ENCODE measurements at places on chromosomes 4 and X. TPM values are rescaled to one million over a fixed set of nuclear protein-coding genes. Genes with fewer than 3 reads are reported as not detected.

DNA sequence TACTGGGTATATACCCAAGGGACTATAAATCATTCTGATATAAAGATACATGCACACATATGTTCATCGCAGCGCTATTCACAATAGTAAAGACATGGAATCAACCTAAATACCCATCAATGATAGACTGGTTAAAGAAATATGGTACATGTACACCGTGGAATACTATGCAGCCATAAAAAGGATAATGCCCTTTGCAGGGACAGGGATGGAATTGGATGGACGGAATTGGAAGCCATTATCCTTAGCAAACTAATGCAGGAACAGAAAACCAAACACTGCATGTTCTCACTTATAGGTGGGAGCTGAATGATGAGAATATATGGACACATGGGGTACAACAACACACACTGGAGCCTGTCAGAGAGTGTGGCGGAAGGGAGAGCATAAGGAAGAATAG, 55.9 kb downstream of the DCK start:
- DNase-seq = no peak

The CCDC158 gene
- 0.80 TPM for polyA plus RNA-seq

DNA sequence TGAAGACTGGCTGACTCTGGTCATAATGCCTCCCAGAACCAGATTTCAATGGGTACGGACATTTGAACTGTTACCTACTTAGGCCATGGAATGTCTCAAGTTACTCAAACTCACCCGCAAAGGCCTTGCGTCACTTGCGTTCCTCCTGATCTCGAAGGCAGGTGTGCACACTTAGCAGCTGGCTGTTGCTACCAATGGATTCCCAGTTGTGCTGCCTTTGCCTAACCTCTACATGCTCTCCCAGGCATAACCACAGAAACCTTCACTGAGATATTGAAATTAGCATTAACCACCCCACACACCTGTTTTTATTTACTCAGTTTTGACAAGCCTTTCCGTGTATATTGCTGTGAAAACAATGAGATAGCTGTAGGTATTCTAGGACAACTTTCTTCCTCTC, 2.8 kb downstream of the ERVMER34-1 start:
- DNase-seq = no peak

DNA sequence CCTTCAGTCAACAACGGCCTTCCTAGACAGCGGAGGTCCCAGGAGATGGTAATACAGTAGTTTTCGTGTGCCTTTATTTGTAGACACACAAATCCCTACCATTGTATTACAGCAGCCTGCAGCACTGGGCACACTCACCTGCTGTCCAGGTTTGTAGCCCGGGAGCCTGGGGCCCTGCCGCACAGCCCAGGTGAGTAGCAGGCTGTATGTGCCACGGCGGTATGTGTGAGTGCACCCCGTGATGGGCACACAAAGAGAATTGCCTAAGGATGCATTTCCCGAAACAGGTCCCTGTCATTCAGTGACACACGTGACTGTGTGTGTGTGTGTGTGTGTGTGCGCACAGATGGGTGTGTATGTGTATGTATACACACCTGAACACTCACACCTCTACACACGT, 8.1 kb upstream of the SLC25A6 start:
- no peak for DNase-seq

DNA sequence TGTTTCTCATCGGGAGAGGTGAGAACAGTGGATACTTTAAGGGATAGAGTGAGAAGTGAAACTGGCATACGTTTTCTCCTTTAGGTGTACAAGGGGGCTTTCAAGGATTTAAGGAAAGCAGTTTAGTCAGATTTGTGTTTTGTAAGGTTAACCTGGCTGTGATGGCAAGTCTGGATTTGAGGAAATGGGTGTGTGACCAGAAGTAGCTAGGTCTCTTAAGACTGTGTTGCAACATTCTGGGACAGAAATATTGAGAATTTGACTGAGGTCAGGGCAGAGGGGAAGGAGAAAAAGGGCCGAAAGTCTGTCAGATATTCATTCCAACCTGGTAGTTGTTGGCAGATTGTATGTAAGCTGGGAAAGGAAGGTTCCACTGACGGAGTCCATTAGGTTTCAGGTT, 10.4 kb upstream of the GABRE start:
- no peak for DNase-seq

- peak; percentile 24 for DNase-seq
These were observed 44.3 kb downstream of the IL21 start for GRCh38 chr4:122576261-122577188.

The ZCCHC18 gene
- polyA plus RNA-seq = 1.5 TPM

The TRMT2B gene
- polyA plus RNA-seq = 8.3 TPM

DNA sequence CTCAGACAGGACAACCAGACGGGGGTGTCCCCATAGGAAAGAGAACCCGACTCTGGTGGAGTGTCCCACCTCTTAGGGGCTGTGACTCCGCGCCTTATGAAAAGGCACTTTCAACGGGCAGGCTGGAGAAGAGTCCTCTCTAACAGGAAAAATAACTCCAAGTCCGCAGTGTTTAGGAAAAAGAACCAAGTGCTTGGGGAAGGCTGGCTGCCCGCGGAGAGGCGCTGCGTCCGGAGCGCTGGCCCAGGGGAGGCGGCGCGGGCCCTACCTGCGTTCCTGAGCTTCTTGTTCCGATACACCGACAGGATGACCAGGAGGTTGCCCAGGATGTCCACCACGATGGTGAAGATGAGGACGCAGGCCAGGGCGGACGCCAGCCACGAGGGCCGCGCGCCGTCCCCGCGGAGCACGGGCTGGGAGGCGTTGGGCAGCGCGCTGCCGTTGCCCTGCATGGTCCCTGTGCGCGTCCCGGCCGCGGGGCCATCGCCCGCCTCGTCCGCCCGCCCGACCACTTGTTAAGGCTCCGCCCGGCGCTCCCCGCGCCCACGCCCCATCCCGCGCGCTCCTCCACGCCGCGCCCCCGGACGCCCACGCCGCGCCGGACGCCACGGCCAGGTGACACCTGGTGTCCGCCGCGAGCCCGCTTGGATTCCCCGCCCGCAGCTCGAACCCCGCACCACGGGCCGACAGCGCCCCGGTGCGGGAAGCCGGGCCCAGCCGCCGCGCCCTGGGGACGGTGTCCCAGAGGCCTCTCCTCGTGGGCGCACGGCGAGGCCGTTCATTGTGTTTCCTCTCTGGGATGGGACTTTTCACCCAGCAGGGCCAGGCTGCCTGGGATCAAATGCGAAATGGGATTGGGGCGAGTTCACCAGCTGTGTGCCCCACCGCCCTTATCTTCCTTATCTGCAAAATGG, at the start of gene MTNR1A:
TSS of gene MTNR1A (minus strand) at position 654 of the 914 bp plus-strand sequence. CDS start at position 452, 202 bp downstream.
- peak; percentile 4 for DNase-seq

The NELFA gene
- 28.3 TPM for polyA plus RNA-seq

The CFI gene
- polyA plus RNA-seq = 7.3 TPM

DNA sequence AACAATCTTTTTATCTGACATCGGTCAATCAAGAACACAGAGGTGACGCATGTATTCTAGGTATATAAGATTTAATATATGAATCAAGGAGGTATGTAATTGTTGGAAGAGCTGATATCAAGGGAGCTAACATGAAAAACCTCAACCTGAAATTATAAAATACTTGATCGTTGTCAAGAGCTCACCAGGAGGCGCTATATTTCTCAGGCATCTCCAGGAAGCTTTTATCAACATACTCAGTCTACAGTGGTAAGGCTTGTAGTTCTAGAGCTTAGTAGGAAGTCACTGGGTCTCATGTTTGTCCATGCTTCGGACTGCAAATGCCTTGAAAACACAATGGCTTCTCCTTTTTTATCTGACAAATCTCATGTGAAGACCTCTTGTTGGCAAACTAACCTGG, 156.1 kb downstream of the GRXCR1 start:
- no peak for DNase-seq

The SFRP2 gene
- 42.4 TPM for polyA plus RNA-seq

DNA sequence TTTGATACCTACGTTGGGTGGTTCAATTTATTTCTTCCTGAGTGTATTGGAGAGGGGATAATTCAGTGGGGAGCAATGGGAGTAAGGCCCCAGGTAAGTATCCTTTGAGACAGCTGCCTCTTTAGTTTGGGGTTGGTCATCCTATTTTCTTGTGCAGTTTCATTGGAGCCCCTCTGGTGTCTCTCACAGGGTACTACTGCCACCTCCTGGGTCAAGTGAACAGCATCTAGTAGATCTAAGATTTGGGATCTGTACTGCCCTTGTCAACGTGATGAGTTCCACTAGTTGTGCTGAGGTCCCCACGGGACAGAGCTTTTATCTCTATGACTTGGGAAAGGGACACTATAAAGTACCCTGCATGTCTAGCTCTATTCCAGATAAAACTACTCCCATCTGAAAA, 80.6 kb downstream of the PBDC1 start:
- DNase-seq = peak; percentile 26

DNA sequence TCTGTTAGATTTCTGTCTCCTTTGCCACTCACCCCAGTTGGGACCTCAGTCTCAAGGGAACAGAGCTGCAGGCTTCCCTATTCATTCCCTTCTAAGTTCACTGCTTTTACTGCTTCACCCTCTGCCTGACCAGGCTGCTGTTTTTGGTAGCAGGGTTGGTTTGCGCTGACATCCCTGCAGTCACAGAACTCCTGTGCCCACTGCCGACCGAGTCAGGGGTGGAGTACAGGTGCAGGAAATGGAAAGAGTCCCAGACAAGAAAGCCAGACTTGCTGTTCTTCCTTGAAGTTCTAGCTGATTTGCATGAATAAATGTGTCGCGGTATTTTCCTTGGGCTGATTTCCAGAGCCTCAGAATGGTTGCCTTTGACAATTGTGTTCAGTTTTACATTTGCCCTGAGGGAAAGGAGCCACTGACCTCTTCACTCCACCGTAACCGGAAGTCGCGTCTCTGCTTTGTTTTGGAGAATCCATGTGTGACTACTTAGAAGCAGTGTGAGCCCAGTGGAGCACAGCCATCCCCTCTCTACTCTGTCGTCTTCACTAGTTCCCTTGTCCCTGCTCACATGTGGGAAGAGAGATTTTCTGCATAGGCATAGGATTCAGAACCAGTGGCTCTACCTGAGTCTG, 84.8 kb downstream of the TNIP2 start:
- no peak for DNase-seq

- no peak for DNase-seq
These were observed 16.5 kb upstream of the BMPR1B start for GRCh38 chr4:94741304-94741703.

GRCh38 chr4:128060121-128060698, 902 bp upstream of the LARP1B start:
- peak; percentile 6 for DNase-seq

DNA sequence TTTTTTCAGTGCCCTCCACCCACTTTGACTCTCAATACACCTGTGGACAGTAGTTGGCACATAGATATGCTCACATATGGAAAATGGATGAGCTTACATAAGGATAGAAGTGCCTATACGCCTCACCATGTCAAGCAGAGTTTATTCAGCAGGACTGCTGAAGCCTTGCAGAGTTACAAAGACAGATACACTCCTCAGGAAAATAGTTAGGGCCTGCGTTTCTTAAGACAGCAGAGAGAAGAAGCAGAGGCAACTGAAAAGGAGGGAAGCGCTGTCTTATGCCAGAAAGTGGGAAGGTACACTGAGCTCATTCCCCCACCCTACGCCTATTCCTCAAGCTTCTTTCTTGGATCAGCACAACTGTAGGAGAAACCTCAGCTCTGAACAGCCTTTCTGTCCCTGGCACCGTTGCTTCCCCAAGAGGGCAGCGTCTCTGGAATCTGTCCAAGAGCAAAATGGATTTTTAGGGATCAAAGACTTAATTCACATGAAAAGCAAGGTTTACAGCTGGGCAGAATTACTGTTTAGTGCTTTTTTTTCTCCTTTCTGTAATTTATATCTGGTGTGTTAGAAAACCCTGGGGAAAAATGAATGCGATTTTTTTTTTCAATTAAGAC, 37.3 kb upstream of the MBTPS2 start:
- DNase-seq = no peak

DNA sequence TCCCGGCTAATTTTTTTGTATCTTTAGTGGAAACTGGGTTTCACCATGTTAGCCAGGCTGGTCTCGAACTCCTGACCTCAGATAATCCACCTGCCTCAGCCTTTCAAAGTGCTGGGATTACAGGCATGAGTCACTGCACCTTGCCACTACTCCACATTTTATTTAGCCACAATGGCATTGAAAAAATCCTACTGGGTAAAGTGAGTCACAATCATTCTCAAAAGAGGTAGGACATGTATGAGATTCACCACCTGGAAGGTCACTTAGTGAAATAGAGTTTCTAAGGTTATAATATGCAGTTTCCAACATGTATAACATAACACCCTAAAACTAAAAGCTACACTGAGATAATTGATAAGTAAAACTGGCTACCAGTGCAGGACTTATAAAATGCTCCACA, 159.2 kb downstream of the BTC start:
- no peak for DNase-seq

DNA sequence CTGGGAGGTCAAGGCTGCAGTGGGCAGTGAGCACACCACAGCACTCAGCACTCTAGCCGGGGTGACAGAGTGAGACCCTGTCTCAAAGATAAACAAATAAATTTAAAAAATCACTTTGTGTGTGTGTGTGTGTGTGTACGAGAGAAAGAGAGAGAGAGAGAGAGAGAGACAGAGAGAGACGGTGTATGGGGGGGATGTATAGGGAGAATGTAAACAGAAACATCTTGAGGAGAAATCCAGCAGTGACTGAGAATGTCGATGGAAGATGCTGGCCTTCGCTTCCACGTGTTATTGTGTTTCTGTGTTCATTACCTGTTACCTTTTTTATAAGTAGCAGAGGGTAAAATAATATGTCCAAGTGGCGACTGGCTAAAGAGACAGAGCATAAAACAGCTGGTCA, 23.6 kb upstream of the RBPJ start:
- DNase-seq = no peak

DNA sequence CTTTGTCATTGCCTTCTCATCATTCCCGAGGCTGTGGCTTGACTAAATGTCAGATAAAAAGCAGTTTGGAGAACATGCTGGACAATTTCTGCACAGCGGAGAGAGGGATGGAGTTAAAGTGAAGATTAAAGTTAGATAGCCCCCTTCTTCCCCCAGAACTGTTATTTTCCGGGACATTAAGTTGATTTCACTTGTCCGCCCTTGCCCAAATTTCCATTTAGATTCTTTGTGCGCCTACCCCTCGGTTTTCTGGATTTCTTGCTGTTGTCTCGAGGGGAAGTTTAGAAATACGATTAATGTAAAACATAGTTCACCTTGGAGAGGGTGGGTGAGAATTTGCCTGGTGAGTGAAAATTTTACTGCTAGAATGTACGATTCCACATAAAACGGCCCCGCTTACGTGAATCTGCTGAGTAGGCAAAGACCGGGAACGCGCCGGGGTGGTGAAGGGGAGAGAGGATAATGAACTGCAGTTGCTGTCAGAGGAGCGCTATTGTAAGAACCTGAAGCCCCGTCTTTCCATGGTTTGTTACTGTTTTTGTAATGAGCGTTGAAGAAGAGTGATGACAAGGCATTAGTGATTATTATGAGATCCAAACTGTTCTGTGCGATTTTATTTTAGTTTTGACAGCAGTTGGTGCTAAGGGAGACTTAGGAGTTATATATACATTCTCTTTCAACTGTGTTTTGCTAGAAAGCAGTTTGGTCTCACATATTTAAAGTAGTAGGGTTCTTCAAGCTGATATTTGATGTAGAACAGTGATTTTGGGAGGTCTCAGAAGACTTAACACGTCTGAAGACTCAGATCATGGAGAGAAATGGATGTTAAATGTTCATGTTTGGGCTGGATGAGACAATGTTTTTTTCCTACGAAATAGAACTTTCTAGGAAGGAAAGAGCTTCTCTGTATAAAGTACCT, 73.0 kb downstream of the AFF1 start:
- peak; percentile 68 for DNase-seq

All from hindlimb muscle (tissue), 1 donor.